Activated gamma-delta T cell treated with anti-CD3 and anti-CD28 coated beads, Interleukin-2, amount 50 U/mL, for 16 hours (primary cell): ENCODE measurements at places on chromosomes 7 and 10.

DNA sequence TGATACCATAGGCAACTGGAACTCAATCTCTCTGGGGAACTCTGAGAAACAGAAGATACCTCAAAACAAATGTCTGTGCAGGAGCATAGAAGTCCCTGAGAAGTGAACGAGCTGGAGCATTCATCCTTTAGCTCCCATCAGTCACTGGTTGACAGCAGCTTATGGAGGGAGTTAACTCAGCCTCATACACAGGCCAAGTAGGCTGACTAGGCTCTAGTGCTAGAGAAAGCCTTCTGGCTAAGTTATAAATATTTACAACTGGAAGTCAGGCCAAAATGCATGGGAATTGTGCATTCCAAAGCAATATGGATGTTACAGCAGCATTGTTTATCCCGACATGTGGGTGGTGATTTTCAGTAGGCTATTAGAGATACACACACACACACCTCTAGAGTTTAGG is 66.5 kb downstream of the ANK3 start:
- DNase-seq, result no peak

DNA sequence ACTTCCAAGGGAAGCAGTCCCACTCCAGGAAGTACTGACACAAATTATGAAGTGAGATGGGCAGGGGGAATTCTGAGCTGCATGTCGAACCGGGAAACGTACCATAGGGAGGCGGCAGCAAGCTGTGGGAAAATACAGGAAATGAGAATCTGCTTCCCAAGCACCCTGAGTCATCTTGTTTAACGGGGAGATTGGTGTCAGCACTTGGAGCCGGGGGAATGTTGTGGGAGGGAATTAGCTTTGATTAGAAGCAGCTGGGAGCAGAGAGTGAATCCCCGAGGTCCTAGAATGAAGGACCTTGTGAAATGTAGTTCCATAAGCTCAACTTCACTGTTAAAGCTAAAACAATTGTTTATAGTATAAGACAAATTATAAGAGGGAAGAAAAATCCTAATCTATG is 141.4 kb upstream of the PRKCQ start:
- no peak for DNase-seq

DNA sequence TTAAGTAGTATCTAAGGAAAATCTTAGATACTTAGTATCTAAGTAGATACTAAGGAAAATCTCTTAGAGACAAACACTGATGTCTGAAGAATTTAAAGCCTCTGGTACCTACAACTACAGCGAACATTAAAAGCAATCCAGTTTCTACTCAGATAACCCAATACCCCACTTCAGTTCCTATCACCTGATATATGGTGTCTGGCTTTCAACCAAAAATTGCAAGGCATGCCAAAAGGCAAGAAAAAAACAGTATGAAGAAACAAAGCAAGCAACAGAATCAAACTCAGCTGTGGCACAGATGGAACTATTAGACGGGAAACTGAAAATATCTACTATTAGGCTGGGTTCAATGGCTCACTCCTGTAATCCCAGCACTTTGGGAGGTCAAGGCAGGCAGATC is 31.1 kb downstream of the ARHGAP12 start:
- no peak for DNase-seq

DNA sequence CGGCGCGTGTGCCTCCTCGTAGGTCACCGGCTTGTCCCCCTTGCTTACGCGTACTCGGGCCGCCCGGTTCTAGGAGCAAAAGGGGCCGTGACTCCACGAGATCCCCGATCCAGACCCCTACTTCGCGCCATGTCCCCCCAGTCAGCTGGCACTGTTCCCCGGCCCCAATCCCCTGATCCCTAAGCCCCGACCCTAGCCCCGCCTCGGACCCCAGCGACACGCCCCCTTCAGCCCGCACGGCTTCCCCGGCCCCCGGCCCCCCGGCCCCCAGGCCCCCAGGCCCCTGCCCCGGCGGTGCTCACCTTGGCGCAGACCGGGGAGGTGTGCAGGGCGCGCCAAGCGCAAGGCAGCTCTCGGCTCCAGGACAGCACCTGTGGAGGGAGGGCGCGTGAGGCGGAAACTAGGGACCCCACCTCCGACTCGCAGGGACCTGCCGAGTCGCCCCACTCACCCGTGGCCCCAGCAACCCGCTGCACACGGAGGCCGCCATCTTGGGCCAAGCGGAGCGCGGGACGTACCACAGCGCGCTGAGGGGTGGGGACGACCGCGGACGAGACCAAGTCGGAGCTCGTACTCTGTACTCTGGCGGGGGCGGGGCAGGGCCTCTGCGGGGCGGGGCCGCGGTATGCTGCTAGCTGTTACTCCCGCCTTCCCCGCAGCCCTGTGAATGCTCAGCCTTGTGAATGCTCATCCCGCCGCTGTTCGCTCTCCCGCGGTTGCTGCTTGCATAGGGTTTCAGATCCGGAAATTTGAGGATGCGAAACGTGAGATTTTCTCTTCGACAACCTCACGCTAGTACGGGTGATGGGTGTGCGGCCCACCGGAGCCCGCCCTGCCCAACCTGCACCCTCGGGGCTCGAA is at the start of gene MRPS24:
Gene MRPS24 (minus strand): TSS at position 512 of the 861 bp plus-strand sequence. CDS start 22 bp downstream, at position 490.
- DNase-seq, result peak; percentile 91

DNA sequence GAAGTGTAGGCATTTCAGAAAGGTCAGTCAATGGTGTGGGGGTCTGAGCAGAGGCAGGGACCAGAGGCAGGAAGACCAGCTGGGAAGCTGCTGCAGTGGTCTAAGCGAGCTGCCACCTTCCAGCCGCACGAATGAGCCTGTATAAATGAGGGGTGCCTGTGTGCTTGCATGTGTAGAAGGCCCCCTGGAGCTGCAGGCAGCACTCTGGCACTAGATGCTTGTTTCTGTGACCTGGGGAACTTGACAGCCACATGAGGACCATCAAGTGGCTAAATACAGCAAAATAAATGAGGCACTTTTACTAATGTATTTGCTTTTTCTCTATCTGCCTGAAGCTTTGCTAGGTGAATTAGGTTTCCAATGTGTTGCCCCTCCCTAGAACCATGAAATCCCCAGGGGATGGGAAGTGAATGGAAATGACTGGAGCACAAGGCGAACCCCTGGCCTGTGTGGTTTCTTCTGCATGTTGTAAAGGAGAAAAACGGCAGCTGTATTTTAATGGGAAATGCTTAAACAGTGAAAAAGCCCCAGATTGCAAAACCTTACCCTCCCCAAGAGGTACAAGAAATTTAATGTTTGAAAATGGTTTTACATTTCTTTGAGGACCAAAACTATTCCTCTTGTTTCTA is 57.7 kb downstream of the PYROXD2 start:
- DNase-seq, result no peak

GRCh38 chr7:136234040-136234439 is 256.9 kb upstream of the MTPN start:
- DNase-seq, result no peak

DNA sequence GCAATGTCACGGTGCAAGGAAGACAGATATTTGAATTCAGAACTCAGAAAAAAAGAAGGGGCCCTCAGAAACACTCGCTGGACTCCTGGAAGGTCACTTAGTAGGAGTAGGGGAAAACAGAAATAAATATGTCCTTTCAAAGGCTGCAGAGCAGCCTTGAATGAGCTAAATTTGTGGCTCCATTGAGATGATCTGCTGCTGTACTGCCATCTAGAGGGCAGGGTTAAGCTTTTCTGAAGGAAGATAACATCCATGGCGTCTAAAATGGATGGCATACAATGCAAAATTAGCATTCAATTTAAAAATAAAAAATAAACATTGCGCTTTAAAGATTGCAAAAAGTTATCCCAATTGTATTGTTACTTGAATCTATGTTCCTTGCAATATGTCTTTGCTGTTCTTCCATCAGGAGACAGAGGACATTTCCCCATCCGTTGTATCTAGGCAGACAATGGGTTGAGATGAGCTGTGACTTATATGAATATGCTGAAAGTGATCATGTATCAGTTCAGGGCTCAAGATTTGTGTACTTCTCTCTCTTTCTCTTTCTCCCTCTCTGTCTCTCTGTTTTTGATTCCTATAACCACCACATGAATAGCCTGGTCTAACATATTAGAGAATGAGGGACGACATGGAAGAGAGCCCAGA is 642.2 kb downstream of the SH2D4B start:
- DNase-seq, result no peak

- DNase-seq, result no peak
These were observed 29.8 kb downstream of the COL28A1 start for GRCh38 chr7:7505915-7506314.

GRCh38 chr7:79646278-79646677 is 192.8 kb upstream of the MAGI2 start:
- no peak for DNase-seq

- no peak for DNase-seq
These were observed 920.5 kb downstream of the KCNMA1 start for GRCh38 chr10:76717141-76717540.

- no peak for DNase-seq
These were observed 452.0 kb downstream of the ARL4A start for GRCh38 chr7:13139436-13139835.

DNA sequence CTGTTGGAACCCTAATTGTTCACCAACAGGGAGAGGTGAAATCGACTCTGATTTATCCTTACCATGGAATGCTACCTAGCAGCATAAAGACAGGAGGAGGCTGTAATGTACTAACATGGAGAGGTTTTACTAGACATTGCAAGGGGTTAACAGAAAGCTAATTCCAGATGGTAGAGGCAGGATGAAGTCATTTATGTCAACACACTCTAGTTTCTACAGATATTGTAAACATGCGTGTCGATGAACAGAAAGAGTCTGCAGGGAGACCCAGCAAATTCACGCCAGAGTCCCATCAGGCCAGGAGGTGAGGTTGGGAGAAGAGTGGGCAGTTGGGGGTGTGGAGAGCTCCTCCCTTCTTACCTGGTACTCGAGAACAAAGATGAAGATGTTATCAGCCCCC is 7.0 kb downstream of the NPC1L1 start:
- DNase-seq, result no peak

GRCh38 chr10:69333205-69333604 is 54.9 kb downstream of the HK1 start:
- no peak for DNase-seq

DNA sequence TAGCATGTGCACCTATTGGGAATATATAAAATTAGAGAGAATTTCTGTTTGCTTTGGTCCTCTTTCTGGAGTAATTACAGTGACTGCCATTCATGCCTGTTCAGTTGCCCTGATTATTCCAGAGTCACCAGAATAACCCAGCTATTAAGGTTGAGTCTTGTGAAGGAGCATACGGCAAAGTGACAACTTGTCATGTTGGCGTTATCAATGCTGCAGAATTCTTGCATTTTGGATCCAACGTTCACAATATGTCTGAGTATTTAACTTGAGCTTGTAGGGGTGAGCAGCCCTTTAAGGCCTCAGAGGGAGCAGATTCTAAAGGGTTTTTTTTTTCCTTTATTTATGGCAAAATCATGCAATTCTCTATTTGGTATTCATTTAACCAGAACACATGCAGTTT is 419.4 kb upstream of the MGMT start:
- DNase-seq, result no peak

GRCh38 chr7:137084607-137085380 is 216.3 kb downstream of the CHRM2 start:
- DNase-seq, result no peak

DNA sequence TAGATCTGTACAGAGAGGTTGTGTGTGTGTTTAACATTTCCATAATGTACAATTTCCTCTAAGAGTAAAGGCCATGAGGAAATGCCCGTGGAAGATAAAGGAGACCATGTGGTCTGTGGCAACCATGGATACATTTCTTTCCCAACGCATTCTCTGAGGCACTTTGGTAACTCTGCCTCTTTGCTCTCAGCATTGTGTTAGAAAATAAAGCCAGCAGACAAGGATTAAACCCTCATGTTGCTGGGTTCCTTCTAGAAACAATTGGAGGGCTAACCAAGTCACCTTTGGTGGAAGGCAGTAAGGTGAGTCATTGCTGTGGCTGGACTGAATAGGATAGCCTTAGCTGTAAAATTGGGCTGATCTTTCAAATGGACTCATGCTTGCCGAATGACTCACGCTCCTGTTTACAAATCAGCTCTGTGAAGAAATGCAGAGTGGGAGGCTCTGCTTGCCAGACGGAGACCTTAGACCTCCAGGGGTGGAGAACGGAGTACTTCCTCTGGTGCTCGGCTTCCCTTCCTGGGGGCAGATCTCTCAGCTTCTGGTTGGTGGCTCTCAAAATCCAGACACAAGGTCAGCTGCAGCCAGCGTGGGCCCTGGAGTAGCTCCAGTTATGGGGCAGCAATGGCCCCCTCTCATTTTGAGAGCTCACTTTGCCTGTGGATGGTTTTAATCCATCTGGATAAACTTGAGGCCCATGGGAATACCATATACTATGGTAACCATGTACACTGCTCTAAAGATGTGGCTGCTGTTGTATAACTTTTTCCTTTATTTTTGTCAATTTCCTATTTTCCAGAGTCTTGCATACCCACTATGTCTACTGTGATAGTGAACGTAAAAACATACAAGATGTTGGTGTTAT is 137.3 kb downstream of the TCF7L2 start:
- DNase-seq, result no peak

DNA sequence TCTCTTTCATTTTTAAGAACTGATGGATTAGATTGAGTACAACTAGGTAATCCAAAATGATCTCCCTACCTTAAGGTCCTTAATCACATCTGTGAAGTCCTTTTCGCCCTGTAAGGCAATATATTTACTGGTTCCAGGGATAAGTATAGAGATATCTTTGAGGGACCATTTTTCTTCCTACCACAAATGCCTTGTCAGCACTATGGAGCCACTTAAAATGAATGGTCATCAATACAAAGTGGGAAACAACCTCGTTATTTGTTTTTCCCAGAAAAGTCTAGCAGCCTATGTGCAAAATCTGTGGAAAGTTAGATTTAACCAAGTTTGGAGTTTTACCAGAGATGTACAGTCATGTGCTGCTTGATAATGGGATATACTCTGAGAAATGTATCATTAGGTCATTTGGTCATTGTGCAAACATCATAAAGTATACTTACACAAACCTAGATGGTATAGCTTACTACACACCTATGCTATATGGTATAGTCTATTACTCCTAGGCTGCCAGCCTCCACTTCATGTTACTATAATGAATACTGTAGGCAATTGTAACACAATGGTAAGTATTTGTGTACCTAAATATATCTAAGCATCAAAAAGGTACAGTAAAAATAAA is 366.2 kb upstream of the TMEM229A start:
- no peak for DNase-seq

GRCh38 chr10:60335708-60336107 is 54.0 kb downstream of the ANK3 start:
- DNase-seq, result no peak

- DNase-seq, result no peak
These were observed 32.1 kb upstream of the ELAPOR2 start for GRCh38 chr7:87091487-87092066.

DNA sequence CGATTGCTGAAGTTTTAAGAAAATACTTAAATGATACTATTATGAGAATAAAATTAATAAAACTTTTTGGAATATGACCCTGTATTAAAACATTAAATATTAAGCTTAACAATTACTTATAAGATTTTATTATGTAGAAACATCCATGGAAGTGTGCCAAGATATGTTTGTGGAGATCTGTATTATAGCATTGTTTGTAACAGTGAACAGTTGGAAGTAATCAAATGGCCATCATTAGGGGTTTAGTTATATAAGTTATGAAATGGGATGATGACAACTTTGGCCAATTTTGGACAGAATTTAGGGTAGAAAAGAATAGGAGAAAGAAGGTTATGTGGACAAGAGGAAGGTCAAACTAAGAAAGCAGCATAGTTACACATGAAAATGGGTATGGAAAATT is 88.0 kb downstream of the AKAP9 start:
- no peak for DNase-seq
